ENCODE measurements at places on chromosomes 1 and 21. TPM values are rescaled to one million over a fixed set of nuclear protein-coding genes. Genes with fewer than 3 reads are reported as not detected.

GRCh38 chr1:222382171-222382570 is 165.7 kb downstream of the HHIPL2 start:
- DNase-seq = no peak
- no peaks in the 10 kb centered on the region for H3K36me3 ChIP-seq
- no peaks in the 10 kb centered on the region for H3K27me3 ChIP-seq
- H3K27ac ChIP-seq = no peak overlapping the region
- H3K4me3 ChIP-seq = no peak overlapping the region

- DNase-seq = no peak
- H3K4me1 ChIP-seq = peaks cover 37% of the 10 kb centered on the region
- no peak overlapping the region for H3K4me3 ChIP-seq
- no peaks in the 10 kb centered on the region for H3K36me3 ChIP-seq
- no peak overlapping the region for H3K27ac ChIP-seq
Measured at GRCh38 chr1:2288816-2289536, 60.9 kb downstream of the SKI start.

DNA sequence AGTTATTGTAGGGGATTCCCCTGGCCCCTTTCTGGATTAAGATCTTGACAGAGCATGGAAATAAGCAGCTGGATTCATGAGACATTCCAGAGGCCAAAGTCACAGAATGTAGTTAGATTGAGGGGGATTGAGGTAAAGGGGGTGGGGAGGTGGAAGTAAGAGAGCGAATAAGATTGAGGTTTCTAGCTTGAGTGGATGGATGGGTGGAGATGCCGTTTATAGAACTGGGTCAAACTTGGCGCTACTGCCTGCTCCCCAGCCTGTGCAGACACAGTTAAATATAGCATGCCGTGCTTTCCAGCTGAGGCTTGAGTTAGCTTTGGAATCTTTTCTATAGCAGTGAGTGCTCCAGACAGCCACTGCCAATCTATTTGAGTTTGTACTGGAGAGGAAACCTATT is 85.7 kb downstream of the DYRK1A start:
- no peaks in the 10 kb centered on the region for H3K36me3 ChIP-seq
- no peak overlapping the region for H3K4me3 ChIP-seq
- peaks cover 40% of the 10 kb centered on the region for H3K4me1 ChIP-seq
- peak; percentile 92 for DNase-seq

GRCh38 chr21:35585155-35585554 is 475.2 kb downstream of the SETD4 start:
- no peaks in the 10 kb centered on the region for H3K27me3 ChIP-seq
- no peaks in the 10 kb centered on the region for H3K36me3 ChIP-seq
- DNase-seq = no peak
- H3K4me3 ChIP-seq = no peak overlapping the region
- no peak overlapping the region for H3K27ac ChIP-seq

DNA sequence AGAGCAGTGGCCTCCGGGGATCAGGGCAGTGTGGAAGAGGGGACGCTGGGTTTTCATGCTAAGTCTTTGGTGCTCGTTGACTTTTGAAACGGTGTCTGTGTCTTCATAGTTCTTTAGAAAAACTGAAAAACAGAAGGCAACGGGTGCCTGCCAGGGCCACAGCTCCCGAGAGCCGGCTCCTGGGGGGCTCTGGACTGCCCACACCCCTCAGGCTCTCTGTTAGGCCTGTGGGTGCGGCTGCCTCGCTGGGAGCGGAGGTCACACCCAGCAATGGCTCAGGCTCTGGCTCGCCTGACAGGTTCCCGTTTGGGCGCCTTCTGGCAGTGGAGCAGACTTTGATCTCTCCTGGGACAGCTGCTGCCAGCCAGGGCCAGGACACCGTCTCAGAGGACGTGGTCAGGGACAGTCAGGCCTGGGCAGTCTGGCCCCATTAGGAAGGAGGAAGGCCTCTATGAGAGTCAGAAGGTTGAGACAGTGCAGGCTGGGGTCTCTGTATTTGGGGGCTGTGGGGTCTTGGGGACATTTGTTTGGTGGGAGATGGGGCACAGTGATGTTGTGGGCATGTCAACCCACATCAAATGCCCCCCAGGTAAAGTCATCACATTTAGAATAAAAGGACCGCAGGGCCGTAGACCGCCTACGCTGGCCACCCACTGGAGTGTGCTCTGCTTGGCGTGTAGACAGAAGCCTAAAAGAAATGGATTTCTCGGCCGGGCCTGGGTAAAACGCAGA is 5.6 kb downstream of the ARHGEF16 start:
- no peak for DNase-seq
- H3K36me3 ChIP-seq = no peaks in the 10 kb centered on the region
- no peak overlapping the region for H3K4me3 ChIP-seq
- H3K27me3 ChIP-seq = peaks cover 5% of the 10 kb centered on the region

ATP1A4 gene
- not detected for total RNA-seq

RNU1-1 gene
- 1,356 TPM for total RNA-seq

Data from astrocyte (in vitro differentiated cells and primary cell).